ENCODE measurements at places on chromosomes 1 and 21.
A peak's percentile ranks its signal among the peaks of the same experiment; 100 is the strongest.

DNA sequence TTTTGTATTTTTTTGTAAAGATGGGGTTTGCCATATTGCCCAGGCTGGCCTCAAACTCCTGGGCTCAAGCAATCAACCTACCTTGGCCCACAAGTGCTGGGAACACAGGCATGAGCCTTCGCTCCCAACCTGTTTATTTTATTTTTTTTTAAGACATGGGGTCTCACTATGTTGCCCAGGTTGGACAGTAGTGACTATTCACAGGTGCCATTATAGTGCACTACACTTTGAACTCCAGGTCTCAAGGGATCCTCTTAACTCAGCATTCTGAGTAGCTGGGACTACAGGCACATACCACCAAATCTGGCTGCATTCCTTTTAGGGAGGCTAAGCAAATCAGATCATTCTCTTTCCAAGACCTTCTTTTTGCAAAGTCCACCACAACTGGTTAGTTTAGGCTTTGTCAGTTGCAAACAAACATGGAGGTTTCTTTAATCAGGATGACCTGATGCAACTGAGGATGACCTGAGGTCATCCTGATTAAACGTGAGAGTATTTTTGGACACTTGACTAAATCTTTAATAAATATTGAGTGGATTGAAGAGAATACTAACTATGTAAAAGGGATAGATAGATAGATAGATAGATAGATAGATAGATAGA lies 30.0 kb upstream of the RALGPS2 start:
- no peak for DNase-seq

DNA sequence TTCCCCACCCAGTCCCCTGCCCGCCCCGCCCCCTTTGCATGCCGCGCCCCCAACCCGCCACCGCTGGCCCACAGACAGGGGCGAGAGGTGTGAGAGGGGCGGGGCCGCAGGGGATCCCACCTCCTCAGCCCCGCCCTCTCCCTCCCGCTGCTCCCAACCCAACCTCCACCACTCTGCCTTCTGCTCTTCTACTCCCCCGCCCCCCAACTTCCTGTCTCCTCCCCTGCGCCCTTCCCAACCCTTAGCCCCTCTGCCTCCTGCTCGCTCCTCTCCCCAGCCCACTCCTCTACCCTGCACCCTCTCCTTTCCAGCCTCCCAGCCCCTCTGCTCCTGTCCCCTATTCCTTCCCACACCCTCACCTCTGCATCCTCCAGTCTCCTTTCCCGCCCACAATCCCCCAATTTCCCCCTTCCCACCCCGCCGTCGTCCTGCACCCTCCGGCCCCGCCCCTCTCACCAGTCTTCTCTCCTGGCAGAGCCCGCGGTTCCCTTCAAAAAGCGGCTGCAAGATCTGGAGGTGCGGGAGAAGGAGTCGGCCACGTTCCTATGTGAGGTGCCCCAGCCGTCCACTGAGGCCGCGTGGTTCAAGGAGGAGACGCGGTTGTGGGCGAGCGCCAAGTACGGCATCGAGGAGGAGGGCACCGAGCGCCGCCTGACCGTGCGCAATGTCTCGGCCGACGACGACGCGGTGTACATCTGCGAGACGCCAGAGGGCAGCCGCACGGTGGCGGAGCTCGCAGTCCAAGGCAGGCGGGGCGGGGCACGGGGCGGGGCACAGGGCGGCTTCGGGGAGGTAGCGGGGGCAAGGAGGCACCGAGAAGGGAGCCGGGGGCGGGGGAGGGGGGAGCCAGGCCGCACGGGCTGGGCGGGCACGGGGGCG lies 5.4 kb downstream of the OBSCN start:
- DNase-seq: peak; percentile 83

GRCh38 chr21:35646606-35647005 lies 413.7 kb downstream of the SETD4 start:
- no peak for DNase-seq

- DNase-seq: no peak
Observed at GRCh38 chr1:161357073-161357472, 10.6 kb downstream of the CFAP126 start.

DNA sequence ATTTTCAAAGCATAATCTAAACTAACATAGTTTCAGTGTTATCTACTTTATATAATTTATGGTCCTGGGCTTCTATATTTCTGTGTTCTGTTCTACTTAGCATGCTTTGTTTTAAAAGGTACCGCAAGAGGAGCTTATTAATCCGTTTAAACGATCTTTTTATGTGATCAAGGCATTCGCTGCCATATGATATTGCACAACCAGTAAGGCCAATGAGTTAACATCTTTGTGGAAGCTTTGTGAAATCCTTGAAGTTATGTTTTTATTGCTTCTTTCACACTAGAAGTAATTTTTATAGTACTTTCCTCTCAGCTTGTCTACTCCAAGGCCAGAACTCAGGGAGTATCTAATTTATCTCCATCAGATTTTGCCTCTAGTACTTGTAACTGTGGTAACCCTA lies 8.9 kb downstream of the LRRC8C start:
- no peak for DNase-seq

DNA sequence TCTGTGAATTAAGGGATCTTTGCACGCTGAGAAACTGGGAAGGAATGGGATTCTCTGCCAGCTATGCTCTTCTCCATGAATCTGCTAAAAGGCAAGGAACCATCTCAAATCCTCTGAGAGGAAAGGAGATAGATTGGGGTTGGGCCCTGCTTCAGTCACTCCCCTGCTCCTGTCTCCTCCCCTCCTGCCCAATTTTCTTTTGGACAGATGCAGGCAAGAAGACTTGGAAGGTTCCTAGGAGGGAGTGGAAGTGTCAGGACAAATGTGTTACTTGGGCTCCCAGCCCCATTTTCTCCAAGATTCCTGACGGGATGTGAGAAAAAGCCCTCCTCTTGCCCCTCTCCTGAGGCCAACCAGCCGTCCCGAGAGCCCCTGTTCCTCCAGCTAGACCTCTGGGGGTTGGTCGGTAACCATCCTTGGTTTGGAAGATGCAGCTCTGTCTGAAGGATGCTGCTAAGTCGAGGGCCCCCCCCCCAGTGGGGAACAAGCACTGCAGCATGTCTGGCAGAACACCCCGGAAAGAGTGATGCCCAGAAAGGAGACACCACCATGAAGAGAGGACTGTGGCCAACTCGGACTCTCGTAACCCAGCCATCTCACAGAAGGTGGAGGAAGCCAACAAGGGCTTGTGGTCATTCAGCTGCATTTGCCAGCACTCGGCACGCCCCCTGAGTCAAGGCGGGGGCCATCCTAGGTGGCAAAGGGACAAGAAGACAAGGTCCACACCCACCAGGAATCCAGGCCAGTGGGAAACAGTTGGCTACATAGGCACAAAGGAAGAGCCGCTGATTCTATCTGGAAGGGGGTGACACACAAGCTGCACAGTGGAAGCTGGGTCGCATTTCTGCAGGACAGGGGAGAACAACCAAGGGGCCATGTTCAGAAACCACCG lies 43.7 kb downstream of the CDK18 start:
- no peak for DNase-seq

- DNase-seq: no peak
Observed at GRCh38 chr1:12285496-12286143, 55.8 kb downstream of the VPS13D start.

GRCh38 chr1:152029144-152029928 lies 7.5 kb downstream of the S100A11 start:
- DNase-seq: no peak

GRCh38 chr1:11147197-11147770 lies 41.9 kb upstream of the ANGPTL7 start:
- DNase-seq: no peak

DNA sequence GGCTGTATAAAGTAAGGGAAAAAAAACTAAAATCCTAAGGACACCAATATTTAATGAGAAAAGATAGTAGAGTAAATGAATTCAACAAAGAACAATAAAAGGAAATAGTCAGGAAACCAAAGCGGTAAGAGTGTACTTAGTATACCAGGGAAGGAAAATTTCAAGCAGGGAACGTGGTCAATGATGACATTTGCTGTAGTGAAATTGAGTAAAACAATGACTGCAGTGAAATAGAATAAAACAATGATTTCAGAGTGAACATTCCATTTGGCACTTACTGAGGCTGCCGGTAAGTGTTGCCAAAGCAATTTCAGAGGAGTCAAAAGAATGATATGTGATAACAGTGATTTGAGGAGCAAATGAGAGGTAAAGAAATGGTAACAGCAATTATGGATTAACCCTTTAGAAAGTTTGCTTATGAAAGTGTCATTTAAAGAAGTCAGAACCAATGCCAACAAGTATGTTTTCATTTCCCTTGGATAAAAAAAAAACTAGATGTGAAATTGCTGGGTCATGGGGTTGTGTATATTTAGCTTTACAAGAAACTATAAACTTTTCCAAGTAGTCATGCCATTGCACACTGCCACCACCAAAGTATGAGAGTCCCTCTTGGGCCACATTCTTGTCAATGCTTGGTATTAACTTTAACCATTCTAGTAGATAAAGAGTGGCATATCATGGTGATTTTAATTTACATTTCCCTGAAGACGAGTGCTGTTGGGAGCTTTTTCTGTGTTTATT lies 50.5 kb downstream of the VCAM1 start:
- no peak for DNase-seq

- no peak for DNase-seq
Observed at GRCh38 chr1:96979304-96980268, 258.0 kb downstream of the PTBP2 start.

DNA sequence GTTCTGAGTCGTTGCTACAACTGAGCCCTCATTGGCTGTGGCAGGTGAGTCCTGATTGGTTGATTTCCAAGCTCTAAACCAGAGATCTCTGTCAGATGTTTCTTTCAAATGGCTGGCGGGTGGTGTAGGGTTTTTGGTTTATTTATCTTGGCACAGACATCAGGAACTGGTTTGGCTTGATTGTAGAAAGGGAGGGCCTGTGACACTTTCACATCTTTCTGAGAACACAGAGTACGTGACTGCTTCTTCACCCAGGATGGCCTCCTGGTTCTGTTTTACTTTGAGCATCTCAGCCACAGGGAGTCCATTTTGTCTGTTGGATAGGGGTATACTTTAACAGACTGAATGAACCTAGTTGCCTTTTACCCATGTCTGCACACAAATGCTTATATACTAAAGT lies 89.4 kb upstream of the GPR52 start:
- DNase-seq: no peak

DNA sequence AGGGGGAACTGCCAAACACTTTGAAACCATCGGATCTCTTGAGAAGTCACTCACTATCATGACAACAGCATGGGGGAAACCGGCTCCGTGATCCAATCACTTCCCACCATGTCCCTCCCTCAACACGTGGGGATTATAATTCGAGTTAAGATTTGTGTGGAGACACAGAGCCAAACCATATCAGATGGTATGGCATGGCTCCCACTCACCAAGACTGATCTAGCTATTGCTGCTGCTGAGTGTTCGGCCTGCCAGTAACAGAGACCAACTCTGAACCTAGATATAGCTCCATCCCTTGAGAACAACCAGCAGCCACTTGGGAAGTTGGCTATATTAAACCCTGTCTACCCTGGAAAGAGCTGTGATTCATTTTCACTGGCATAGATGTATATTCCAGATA lies 49.4 kb downstream of the CDCP2 start:
- DNase-seq: no peak

DNA sequence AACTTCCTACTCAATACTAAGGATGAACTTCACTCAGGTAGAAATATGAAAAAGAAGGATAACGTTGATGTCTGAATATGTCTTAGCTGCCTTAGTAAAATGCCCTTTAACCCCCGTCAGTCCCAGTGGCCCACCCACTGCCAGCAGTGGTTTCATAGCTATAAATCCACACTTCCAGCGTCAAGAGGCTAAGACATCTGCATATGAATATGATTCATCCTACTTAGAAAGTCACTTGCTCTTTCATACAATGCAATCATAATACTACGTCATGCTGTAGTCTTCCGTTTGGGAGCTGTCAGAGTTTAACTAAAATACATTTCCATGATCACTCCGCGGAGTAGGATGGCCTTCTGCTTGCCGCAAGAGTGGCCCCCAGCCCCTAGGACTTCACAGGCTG lies 247.3 kb downstream of the SDCCAG8 start:
- DNase-seq: no peak

Data from stimulated activated CD8-positive, alpha-beta memory T cell treated with anti-CD3 and anti-CD28 coated beads, Interleukin-4, amount 100 ng/mL, for 1 hour (primary cell).